Activated T-cell treated with anti-CD3 and anti-CD28 coated beads for 24 hours (primary cell): ENCODE measurements at places on chromosomes 5 and 9.

DNA sequence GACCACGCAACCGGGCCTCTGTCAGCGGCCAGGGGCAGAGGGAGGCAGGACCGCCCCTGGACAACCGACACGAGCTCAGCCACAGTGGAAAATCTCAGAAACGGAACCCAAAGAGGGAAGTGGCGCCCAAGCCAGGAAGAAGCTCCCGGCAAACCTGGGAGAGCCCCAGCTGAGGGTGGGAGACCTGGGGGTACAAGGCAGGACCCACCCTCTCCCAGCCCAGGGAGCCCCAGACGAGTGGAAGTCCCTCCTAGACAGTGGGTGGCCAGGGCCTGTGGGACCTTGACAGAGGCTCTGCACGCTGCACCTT, 3.0 kb downstream of the SLC12A7 start:
- DNase-seq: no peak

DNA sequence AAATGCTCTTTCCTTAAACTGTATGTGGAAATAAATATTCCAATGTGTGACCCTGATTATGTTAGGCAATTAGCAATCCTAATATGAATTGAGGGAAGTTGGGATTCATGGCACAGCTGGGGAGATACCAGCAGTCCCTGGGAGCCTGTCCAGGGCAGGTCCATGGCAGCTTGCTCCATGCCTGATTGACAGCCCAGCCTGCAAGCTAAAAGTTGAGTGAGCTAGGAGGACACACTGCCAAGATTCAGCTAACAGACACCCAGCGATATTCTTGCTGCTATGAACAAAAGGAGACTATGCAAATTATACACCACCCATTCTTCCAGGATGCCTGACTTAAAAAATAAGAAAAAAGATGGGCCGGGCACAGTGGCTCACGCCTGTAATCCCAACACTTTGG, 6.2 kb downstream of the TGFBI start:
- DNase-seq: no peak

- no peak for DNase-seq
Observed at GRCh38 chr9:136697146-136697820, 10.0 kb upstream of the AGPAT2 start.

- DNase-seq: no peak
Observed at GRCh38 chr5:14035859-14036503, 91.5 kb upstream of the DNAH5 start.

DNA sequence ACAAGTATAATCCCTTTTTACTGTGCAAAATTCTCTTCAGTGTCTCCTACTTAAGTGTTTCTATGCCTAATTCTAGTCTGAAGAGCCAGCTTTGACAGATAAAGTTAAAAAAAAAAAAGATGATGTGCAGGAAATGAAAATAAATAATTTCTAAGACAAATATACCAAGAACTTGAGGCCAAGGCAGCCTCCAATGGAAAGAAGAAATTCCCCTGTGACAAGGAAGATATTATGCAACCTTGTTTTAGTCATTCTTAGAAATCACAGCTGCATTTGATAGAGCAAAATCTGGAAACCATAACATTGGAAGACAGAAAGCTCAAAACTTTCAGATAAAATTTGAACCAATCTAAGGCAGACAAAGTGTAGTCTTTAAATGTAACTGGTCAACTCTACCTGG, 375.9 kb upstream of the TLE4 start:
- no peak for DNase-seq

DNA sequence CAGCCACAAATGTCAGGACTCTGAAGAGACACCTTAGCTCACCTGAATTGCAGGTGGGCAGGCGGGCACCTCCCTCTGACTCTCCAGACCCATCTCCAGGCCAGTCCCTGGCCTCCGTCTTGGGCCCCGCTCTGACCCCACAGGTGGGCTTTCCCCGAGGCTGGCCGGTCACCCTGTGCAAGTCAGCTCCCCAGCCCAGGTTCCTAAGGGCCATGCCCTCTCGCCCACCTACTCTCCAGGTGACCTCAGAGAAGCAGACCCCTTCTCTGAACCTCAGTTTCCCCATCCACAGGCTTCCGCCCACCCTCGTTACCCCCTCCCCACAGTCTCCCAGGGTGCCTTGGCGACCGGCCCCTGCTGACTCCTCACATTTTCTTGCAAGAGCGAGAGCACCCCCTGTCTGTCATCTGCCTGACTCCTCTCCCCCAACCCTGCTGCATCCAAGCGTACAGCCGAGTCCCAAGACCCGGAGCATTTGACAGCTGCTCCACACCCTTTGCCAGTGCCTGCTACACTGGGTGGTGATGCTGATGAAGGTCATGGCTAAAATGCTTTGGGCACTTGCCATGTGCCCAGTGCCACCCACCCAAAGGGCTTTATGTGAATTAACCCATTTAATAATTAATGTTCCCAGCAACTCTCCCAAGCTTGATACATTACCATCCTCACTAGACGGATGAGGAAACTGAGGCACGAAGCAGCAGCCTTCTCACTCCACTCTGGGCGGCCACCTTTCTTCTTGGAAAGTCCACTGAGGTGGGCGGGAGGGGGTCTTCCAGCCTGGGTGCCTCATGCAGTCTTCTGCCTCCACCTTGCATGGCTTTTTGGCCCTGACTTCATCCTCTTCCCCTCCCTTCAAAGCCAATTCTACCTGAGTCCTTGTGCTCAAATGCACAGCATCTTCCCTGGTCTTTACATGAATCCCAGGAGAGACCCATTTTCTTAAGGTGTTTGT, 51.1 kb upstream of the ORM1 start:
- no peak for DNase-seq

DNA sequence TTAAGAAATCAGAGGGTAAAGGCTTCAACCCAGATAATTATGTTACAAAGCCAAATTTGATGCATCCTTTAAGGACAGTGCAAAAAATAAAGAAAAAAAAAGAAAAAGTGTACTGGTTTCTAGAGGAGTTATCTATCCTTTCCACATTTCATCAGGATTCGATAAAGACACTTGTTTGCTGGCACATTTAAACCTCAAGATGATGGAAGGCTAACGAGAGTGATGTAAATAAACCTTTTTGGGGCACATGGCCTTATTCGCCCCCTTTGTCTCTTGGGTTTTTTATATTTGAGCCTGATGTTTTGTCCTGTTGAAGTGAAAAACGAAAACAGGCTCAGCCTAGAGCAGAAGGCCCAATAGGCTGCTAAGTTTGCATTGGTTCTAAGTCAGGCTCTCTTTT, 416.5 kb downstream of the TAF11L14 start:
- no peak for DNase-seq

- no peak for DNase-seq
Observed at GRCh38 chr9:115808695-115809094, 344.9 kb upstream of the PAPPA start.

DNA sequence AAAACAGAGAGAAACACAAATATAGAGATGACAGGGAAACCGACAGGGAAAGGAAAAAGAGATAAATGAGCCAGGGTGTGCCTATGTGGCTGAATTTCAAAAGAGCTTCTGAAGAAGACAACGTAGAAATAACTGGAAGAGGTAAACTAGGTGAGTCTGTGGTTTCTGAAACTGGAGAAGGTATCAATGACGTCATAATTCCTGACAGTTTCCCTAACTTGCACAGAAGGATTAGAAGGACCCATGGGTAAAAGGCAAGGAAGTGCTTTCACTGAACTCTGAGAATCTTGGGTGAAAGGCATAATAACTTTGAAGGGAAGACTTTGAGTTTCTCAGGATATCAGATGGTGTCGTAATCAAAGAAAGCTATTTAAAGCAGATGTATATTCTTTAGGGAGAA, 790.8 kb upstream of the NUDT12 start:
- no peak for DNase-seq

GRCh38 chr5:133635051-133635450, 22.7 kb upstream of the FSTL4 start:
- DNase-seq: no peak

DNA sequence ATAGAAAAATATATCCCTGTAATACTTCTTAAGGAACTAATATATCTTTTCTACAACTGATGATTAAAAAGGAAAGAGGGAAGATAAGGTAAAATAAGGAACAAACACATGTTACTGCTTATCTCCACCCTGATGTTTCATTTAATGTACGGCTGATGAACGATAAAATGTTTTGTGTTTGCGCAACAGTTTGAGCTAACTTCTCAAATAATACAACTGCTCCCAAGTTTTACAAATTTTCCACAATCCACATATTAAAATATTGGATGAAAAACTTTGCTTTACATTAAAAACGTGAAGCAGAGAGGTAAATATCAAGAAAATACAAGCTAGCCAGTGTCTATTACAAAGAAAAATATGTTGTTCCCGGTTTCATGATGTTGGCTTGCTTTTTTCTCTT, 21.0 kb upstream of the CSNK1G3 start:
- DNase-seq: no peak

DNA sequence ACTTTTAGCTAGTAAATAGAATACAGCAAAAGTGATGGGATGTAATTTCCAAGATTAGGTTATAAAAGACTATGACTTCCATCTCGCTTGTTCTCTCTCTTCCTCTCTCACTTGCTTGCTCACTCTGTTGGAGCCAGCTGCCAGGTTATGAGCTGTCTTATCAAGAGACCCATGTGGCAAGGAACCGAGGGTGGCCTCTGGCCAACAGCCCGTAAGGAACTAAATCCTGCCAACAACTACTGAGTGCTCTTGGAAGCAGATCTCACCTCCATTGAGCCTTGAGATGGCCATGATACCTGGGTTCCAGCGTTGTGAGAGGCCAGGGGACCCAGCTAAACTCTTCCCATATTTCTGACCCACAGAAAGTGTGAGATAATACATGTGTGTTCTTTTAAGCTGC, 636.1 kb downstream of the ACTL7B start:
- DNase-seq: no peak

DNA sequence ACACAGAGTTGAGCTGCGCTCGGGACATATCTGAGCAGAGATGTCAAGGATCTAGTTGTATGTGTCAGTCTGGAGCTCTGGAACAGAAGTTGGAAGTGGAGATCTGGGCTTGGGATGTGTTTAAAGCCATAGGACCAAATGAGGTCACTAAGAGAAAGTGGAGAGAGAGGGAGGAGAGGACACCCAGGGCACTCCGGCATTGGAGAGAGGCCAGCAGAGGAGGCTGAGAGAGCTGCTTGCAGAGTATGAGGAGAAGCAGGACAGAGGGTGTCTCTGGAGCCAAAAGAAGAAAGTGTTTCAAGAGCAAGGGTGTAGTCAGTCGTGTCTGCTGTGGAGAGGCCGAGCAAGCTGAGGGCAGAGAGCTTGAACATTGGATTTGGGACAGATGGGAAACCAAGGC, 34.7 kb downstream of the ARHGEF37 start:
- no peak for DNase-seq

DNA sequence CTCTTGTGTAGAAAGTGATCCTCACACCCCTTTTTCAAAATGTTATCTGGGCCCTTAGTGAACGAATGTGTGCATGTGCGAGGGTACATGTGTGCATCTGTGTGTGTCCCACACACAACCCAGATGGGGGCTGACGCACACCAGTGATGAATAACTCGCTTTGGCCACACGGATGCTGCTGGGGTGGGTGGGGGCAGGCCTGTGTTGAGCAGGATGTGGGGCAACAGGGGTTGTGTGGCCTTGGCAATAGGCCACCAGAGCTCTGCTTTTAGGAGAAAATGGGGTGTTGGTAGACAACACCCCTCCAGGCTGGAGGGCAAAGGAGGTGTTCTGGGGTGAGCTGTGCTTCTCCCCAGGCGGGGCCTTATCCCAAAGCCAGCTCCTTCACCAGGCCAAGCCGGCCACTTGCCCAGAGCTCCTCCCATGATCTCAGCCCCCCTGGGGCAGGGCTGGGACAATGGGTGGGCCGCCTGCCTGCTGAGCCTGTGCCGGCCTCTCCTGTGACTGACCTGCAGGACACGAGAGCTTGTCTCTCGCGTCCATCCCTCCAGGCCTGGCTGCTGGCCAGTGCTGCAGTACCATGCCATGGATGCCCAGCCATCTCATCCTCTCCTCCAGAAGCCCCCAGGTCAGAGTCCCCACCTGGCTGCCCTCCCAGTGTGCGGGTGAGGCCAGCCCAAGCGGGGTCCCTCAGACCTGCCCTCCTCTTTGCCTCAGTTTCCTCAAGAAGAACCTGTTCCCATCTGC, 1.7 kb downstream of the DBN1 start:
- no peak for DNase-seq

- no peak for DNase-seq
Observed at GRCh38 chr5:56692359-56693219, 122.8 kb upstream of the MAP3K1 start.

DNA sequence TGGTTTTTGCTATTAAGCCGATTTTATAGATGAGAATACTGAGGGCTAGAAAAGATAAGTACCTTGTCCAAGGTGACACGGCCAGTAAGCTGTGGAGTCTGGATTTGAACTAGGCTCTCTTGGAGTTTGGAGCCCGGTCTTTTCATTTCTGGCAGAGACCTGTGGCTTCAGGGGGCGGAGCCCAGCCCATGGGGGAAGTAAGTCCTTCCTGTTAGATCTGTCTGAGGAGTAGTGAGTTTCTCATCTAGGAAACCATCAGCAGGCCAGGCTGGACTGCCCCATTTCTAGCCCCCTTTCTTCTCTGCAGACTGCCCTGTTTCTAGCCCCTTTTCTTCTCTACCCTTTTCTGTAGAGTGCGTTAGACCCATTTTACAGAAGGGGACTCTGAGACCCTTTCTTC, 521 bp upstream of the PTGS1 start:
- DNase-seq: no peak

DNA sequence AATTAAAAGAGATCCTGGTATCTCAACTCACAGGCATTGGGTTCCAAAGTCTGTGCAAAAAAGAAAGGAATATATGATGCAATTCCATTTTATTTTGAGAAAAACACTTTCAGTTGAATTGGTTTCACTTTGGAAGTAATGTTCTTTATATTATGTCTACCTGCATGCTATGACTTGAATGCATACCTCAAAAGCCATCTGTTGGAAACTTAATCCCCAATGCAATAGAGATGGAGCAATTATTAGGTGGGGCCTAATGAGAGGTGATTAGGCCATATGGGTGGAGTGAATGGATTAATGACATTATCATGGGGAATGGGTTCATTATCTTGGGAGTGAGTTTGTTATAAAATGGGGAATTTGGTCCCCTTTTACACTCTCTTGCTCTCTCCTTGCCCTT, 293.3 kb downstream of the CSNK1G3 start:
- DNase-seq: no peak

DNA sequence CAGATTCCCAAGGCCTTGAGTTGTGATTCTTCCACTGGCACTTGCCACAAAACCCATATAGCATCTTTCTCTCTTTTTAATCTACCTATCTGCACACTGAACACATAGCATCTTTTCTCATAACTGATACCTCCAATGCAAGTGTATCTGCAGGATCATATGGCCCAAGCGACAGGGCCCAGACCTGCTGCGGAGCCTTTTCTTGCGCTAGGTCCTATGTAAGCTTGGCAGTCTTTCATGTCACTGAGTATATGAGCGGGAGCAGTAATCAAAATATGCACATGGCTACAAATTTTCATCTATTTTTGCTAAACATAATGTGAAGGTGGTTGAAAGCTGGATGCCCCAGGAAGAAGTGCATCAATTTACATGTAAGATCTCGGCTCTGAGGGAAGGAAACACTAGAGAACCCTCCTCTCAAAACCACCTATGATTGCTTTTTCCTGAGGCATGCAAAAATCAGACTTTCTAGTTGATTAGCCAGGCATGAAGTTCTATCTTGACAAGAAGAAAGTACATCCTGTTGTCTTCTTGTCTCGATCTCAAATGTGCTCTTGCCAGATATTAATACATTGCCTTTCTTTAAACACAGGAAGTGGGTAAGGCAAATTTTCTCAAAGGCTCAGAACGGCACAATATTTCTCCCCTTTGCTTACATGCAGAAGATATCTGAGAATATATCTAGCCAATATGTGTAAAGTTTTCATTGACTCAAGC, 26.9 kb upstream of the CEMIP2 start:
- no peak for DNase-seq
